SW 1271 (cell line): ENCODE measurements at places on chromosomes 13 and 19.

GRCh38 chr19:35272122-35272719 is 3.5 kb downstream of the USF2 start:
- DNase-seq = no peak

DNA sequence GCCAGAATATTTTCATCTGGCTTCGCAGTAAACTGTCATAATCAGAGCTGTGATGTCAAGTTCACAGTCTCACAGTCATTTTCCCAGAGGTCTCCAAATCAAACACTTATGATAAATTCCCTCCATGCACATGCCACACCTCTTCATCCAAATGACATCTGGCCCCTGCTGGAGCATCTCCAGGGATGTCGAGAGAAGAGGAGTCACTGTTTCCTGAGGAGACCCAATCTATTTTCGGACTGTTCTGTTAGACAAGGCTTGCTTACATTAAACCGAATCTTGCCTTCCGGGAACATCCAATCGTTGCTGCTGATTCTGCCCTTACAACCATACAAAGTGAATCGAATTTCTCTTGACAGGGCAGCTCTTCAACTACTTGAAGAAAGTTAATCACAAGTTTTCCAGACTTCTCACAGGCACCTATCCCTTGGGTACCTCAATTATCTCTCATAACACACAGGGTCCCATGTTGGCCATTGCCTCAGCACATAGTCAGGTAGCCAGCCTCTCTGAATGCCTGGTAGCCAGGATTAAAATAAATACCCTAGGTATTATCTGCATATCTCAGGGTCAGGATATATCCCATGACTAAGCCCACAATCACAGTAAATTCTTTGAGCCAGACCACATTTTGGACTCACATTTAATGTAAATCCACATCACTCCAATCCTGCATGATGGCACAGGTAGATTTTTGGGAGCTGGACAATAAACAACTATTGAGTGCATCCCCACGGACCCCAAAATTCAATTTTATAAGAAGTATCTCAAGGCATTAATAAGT is 182.5 kb downstream of the ABCC4 start:
- no peak for DNase-seq

DNA sequence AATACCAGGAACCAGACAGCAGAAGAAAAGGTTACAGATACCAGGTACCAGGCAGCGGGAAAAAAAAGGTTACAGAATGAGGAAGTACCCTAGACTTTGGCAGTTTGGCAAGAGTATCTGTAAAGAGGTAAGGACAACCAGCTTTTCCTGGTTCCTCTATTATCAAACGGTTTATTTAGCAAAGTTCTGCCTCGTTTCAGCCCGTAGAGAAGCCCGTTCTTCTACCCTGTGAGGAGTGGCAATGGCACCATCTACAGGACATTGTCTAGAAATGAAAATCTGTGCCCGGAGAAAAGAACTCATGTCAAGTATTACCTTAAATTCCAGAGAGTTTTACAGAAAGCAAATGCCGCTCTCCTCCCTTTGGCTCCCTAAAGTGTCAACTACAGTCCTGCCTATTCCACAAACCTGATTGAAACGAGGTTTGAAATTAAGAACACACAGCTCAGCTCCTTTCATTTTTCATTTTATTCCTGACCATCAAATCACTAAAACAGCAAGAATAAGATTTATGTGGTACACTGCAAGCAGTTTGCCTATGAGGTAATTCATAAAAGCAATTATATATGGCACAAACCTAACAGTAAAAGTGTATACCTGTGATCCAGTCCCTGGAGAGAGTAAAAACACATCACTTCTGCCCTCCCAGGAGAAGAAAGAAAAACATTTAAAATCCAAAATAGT is 226.3 kb downstream of the SLC7A1 start:
- DNase-seq = peak; percentile 41

GRCh38 chr13:60244381-60244780 is 80.7 kb upstream of the DIAPH3 start:
- no peak for DNase-seq

DNA sequence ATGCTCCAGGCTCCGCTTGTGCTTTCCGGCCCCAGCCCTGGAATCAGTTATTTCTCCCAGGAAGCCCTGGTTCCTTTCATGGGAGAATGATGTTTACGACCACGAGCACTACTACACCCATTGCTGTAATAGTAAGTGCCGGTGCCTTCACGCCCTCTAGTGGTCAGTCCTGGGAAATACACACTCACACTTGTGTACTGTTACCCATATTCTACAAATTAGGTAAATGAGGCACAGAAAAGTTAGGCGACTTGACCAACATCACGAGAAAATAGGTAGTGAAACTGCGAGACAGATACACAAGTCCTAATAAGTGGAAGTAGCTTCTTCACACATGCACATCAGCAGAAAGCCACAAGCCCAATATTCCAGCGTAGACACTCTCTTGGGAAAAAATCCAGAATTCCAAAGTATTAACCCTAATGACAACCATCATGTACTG is 21.7 kb downstream of the CEACAM21 start:
- peak; percentile 5 for DNase-seq

DNA sequence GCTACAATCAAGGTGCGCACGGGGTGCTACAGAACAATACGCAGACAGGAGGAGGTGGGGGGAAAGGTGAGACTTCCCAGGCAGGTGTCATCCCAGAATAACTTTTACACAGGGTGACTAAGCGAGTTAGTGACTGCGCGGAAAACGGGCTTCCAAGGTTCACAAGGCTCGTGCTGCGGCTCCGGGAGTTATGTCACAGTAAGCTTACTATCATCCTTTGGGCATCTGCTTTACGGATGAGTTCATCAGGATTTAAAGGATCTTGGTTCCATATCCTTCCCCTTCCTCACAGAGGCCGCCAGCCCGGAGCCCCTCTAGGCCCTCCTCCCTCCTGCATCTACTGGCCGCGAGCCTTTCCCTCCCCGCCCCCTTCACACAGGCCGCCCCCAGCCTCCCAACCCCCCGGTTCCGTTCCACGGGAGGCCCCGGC is 474 bp upstream of the IFT88 start:
- peak; percentile 70 for DNase-seq

- no peak for DNase-seq
These were observed 29.1 kb downstream of the KCNC3 start for GRCh38 chr19:50300051-50300450.

GRCh38 chr13:83780227-83780626 is 102.0 kb downstream of the SLITRK1 start:
- DNase-seq = no peak

GRCh38 chr13:30234619-30235162 is 72.7 kb downstream of the KATNAL1 start:
- DNase-seq = no peak

GRCh38 chr19:28929006-28929405 is 283.9 kb downstream of the UQCRFS1 start:
- DNase-seq = no peak

- DNase-seq = no peak
These were observed 3.0 kb downstream of the GAS6 start for GRCh38 chr13:113860665-113861432.

DNA sequence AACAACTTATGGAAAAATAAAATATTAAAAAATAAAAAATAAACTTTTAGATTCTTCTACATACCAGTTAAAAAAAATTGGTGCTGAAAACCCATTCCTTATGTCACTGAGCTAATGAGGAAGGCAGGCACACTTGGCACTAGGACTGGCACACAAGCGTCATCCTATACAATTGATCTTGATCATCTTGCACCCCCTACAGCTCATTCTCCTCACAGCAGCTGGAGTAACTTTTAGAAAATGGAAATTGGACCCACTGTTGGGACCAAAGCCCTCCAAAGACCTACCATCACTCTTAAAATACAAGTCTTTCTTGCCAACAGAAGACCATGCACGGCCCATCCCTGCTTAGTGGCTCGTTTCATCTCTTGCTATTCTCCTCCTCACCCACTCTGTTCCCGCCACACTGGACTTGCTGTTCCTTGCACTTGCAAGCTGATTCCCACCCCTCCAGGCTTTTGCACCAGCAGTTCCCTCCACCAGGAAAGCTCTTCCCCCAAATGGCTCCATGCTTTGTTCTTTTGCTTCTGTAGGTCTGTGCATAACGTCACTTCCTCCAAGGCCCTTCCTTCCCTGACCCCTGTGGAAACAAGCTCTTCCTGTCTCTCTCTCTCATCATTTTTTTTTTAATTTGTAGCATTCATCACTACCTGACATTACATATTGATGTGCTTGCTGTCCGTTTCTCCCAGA is 11.6 kb downstream of the CTU1 start:
- no peak for DNase-seq

- no peak for DNase-seq
These were observed 2.5 kb upstream of the TTC9B start for GRCh38 chr19:40220674-40221073.

- DNase-seq = no peak
These were observed 20.1 kb downstream of the PCCA start for GRCh38 chr13:100108913-100109507.

GRCh38 chr19:34172661-34173192 is 423 bp downstream of the LSM14A start:
- no peak for DNase-seq

DNA sequence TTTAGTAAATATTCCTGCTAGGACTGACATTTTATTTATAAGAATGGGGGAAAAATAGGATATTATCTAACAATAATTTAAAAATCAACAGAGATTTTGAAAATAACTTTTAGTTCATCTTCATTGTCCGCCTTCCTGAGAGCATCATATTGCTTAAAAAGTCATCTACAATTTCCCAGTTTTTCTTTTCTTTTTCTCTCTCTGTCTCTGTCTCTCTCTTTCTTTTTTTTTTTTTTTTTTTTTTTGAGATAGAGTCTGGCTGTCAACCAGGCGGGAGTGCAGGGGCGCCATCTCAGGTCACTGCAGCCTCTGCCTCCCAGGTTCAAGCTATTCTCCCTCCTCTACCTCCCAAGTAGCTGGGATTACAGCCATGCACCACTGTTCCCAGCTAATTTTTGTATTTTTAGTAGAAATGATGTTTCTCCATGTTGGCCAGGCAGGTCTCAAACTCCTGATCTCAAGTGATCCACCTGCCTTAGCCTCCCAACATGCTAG is 276.3 kb downstream of the DACH1 start:
- DNase-seq = no peak

DNA sequence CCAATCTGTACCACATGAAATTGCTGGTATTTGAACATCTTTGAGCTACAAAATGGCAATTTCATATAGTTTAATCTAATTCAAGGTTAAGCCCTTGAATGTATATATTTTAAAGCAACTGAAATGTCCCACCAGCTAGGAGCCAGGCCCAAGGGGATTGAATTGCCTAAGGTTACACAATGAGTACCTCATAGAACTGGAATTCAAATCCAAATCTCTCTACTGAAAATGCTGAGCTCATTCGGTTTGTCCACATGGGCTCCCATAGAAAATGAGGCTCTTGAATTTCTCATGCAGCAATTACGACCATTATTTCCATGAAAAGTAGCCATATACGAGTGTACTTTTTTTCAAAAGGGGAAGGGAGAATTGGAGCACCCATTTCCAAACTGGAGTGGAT is 31.5 kb upstream of the FNDC3A start:
- DNase-seq = no peak

- no peak for DNase-seq
These were observed 7.2 kb downstream of the ZNF708 start for GRCh38 chr19:21321996-21322395.

GRCh38 chr13:103403148-103403740 is 337.0 kb upstream of the SLC10A2 start:
- DNase-seq = no peak

DNA sequence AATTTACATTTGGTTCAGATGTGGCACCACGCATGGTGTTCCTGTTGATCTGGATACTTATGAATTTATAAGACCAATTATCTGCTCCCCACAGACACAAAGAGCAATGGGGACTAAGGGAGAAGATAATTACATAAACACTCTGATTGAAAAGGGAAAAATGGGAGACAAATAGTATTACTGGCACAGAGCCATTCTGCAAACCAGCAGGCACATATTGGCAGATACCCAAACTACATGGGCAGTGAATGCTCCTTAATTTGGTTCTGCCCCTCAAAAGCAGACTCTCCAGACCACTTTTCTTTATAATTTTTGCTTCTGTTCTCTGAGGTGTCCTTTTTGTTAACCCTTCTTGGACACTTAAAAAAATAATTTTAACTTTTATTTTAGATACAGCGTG is 1674.2 kb downstream of the PCDH9 start:
- no peak for DNase-seq

DNA sequence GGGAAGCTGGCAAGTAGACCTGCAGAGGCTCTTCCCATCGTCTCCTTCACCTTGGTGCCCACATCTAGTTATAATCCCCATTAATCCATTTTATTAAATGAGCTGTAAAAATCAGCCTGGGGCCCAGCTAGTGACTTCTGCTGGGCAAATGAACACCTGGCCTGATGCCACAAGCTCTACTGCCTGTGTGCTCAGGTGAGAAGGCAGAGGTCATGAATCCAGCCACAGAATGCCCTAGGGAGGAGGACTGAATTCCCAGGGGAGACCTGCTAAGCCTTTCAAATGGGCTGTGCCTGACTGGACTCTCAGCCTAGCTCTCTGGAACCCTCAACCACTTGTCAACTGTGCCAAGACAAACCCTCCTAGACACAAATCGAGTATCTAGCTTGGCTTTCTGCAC is 74.0 kb downstream of the PDS5B start:
- DNase-seq = no peak

GRCh38 chr19:14135985-14136508 is 342 bp downstream of the ASF1B start:
- DNase-seq = no peak

- DNase-seq = no peak
These were observed 894.9 kb upstream of the SLC10A2 start for GRCh38 chr13:103961129-103961528.

DNA sequence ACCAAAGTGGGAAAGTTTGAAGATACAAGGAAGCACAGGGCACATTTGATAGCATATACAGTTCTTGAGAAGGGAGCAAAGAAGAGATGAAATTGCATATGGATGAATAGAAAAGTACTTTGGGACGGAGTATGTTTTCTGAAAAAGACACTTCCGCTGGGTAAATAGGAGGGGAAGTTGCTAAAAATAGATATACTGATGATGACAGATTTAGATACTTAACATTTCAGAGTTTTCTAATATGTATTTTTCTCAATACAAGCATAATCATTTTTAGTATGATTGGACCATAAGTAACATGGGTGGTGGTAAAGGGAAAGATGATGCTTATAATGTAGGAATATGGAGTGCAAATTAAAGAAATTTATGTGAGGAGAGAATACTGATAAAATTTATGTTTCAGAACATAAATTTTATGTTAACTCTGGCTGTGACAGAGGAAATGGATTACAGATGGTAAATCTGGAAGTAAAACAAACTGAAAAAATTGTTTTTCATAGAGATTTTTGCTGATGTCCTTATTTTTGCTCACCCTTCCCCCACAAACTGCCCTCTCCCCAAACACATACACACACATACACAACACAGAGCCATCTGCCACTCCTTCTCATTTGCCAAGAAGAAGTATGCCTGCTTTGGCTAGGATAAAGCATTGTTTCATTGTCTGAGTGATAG is 583.9 kb upstream of the MIR17HG start:
- DNase-seq = no peak
